Activated CD4-positive, CD25-positive, alpha-beta regulatory T cell treated with anti-CD3 and anti-CD28 coated beads, Interleukin-2, amount 50 U/mL, for 24 hours (primary cell): ENCODE measurements at places on chromosomes 1 and 21.
A peak's percentile ranks its signal among the peaks of the same experiment; 100 is the strongest.

- peak; percentile 72 for ATAC-seq
Observed at GRCh38 chr1:84090447-84091245, 53.4 kb upstream of the PRKACB start.

GRCh38 chr1:165895451-165895871 is 68.0 kb downstream of the UCK2 start:
- no peak for ATAC-seq

GRCh38 chr1:100075773-100076172 is 57.0 kb downstream of the SASS6 start:
- no peak for ATAC-seq

DNA sequence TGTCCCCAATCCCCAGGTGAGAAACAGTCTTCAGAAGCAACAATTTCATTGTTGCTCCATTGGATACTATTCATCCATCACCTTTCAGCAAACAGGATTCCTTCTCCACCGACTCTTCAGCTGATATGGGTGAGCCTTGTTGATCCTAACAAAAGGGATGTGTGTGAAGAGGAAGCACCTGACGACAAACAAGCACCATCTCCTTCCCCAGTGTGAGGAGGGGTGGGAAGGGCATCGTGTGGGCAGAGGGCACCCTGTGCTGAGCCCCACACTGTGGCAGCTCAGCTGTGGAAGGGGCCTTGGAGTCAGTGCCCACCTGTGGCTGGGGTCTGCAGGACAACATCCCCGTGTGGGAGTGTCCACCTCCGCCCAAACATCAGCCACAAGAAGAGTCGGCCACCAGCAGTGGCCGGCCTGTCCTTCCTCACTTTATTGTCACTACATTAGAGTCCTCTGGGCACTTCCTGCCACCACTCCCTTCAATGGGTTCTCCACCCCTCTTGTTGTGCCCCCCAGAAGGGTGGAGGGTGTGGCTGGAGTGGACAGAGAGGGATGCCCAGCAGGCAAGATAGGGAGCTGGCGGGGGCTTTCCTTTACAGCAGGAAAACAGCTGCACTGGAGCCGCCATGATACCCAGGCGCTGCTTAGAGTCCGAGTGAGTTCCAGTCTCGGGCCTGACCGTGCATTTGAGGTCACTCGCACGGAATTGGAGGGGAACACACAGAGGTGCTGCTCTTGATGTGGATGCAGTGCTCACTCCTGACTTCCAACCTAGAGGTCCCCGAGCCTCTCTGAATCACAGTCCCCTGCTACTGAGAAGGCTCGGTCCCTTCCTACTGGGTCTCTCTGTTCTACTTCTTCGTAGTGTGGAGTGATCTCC is 40.9 kb downstream of the VPS26C start:
- ATAC-seq: no peak

- ATAC-seq: no peak
Observed at GRCh38 chr1:167450843-167451242, 67.5 kb downstream of the CD247 start.

GRCh38 chr1:12573015-12573825 is 44.8 kb downstream of the DHRS3 start:
- ATAC-seq: no peak

- ATAC-seq: no peak
Observed at GRCh38 chr1:42551180-42551579, 88.1 kb downstream of the CCDC30 start.

DNA sequence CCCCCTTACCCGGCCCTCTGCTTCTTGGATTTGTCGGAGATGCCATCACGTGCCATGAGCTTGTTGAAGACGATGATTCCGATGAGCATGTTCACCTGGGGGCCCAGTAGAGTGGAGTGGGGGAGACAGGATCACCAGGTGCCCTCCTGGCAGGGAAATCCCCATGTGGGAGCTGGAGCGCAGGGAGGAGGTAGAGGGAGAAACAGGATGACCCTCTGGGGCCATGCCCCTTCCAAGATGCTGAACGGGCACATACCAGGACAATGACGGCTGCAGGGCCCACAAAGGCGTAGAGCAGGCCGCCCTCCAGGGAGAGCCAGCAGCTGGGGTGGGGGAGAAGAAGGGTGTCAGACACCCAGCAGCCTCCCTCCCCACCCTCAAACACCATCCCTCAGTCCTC is 28.6 kb downstream of the ADGRB2 start:
- no peak for ATAC-seq

DNA sequence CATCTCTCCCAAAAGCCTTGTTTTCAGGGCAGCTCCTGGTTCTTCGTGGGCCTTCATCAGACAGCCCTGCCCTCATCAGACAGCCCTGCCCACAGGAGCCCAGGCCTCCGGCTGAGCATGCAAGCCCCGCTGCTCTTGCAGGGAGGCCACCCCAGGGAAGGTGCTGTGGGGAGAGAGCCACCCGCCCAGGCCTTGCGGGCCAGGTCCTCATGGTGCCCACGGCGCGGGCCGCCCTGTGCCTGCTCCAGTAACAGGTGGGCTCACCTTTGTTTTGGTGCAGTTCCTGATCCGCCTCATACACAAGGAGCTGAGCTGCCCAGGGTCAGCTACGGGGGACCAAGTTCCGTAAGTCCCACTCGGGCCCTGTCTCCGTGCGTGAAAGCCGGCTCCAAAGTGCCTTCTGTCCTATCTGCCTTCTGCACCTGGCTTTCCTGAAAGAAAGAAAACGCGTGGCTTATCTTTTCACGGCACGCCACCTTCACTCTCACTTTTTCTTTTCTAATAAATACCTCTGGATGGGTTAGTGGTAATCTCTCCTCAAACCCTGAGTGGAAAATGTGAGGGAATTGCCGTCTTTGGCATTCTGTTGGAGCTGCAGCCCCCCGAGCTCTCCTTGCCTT is 65.9 kb downstream of the SLC37A1 start:
- ATAC-seq: no peak

DNA sequence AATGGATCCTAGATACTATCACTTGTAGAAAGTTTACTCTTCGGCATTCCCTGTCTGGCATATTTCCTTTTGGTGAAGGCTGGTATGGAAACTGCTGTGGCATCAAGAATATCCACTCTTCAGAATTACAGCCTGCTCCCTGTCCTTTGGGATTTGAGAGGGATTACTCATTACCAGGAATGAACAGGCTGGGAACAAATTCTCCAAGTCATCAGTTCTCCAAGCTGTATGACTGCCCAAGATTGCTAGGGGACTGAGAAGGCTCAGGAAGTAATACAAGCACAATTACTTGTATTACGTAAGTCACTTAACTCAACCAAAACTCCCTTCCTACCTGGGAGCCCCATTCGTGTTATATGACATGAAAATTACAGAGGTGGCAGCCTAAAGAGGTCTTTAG is 49.6 kb downstream of the CD58 start:
- no peak for ATAC-seq
